NCI-H187 (cell line): ENCODE measurements at places on chromosomes 2 and 18.
A peak's percentile ranks its signal among the peaks of the same experiment; 100 is the strongest.

GRCh38 chr2:133829450-133830020 lies 261.3 kb upstream of the NCKAP5 start:
- no peak for DNase-seq

DNA sequence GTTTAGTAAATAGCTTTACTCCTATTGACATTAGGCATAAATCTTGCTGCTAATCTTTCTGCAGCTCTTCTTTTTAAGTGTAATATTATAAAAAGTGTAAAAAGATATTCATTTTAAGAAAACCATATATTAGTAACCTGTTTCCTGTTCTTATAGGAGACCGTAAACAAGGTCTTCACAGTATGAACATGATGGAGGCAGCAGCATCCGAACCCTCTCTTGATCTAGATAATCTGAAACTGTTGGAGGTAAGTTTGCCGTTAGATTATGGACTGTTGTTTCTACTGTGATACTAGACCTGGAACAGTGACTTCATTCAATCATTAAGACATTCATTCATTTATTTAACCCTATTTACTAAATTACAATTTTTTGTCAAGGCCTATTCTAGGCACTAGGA lies 120.0 kb upstream of the FAM117B start:
- no peak for DNase-seq

DNA sequence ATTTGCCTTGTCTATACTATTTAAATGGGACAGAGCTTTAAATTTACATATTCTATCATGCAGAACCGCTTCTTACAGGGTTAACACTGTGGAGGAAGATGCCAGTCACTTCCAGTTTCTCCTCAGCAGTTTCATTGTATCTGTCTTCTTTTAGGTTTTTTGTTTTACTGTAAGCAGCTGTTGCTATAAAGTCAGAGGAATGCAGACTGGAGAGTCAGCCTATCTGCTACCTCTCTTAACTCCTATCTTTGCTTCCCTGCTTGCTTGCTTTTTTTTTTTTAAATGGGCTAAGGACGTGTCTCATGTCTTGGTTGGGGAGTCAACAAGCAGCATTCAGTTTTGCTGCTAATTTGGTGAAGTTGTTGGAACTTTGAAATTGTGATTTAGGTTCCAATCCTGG lies 8.9 kb downstream of the EPC2 start:
- DNase-seq: no peak

DNA sequence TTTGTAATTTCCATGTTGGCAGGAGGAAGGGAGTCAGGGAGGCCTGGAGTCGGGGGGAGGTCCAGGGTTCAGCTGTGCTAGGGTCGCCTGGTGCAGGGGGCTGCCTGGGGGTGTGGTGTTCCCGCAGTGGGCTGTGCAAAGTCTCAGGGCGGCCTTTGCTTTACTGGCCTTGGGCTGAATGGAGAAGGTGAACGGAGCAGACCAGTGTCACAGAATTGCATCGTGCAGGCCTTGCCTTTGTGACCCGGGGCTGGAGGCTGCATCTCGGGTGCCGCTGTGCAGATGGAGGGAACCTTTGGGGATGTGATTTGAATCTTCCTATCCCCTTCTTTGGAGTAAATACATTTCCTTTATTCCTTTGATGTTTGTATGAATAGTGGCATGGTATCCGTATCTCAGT lies 8.8 kb downstream of the SNTG2 start:
- no peak for DNase-seq

DNA sequence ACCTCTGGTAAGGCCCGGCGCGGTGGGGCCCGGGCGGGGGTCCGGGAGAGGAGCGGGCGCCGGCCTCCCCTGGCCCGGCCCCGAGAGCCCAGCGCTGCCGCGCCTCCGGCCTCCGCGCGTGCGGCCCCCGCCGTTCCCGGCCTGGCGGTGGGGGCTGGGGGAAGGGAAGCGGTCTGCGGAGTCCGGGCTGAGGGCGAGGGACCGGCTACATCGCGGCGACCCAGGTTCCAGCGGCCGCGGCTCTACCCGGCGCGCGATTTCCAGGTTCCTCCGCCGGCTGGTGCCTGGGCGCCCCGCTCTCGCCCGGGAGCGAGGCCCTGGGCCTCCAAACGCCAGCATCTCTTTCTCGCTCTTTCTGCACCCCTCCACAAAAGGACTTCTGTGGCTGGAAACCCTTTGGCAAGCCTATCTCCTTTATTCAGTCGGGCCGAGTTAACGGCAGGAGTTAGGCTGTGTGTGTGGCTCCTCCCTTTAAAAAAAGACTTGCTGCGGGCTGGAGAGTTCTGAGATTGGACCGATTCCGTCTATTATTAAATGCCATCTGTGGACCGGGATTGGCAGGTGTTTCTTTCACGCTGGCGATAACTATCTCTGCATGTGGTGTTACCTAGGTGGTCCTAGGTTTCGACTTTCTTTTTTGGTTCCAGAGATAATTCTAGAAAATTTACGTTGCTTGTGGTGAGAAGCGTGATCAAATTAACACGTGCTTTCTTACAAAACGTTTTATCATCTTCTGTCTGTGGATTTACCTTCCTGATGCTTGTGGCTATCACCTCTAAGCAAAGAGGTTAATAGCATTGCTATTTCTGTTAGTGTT lies 592 bp downstream of the ME2 start:
- peak; percentile 23 for DNase-seq

DNA sequence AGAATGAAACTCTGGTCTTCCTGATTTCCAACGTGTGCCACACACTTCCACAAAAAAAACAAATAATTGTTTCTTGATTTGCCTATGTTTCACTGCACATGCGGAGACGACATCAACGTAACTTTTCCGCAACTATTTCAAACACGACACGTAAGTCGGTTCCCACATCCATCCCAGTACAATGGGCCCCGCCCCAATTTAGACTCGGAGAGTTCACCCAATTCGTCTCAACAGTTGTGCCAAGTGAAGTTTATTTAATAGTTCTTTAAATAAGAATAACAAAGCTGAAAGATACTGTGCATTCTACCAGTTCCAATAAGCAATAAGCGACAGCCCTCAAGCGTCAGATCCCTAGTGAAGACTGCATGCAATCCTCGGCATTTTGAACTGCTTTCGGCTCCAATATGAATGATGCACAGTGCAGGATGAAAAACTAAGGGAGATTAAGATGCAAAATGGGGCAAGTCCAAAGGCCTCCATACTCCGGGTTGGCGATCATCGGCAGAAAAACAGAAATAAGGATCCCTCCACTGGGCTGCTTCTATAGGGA lies 664 bp downstream of the CCT4 start:
- DNase-seq: no peak

GRCh38 chr2:63871864-63872263 lies 30.2 kb downstream of the UGP2 start:
- DNase-seq: no peak

GRCh38 chr2:19026261-19026660 lies 332.2 kb downstream of the OSR1 start:
- no peak for DNase-seq

- no peak for DNase-seq
These were observed 38.4 kb downstream of the PKP4 start for GRCh38 chr2:158495175-158495574.

- no peak for DNase-seq
These were observed 309.7 kb downstream of the OSR1 start for GRCh38 chr2:19048593-19049266.

DNA sequence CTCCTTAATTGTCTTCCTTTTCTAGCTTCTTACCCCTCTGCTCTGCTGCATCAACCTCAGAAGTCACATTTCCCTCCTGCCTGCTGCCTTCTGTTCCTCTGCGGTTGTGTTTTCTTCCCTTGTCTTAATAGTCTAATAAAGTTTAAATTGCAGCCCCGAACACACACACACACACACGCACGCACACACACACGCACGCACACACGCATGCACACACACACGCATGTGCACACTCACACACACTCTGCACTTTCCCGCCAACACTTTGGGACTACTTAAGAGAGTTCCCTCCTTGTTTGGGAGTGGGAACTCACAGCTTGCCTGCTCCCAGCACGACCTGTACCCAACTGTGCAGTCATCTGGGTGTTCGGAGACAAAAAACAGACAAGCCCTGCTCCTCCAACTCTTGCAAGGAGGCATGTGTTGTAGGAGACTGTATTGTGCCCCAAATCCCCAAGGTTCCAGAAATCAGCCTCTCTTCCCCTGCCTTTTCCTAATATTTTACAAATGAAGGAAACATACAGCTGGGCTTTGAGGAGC lies 99.1 kb downstream of the SETBP1 start:
- no peak for DNase-seq

DNA sequence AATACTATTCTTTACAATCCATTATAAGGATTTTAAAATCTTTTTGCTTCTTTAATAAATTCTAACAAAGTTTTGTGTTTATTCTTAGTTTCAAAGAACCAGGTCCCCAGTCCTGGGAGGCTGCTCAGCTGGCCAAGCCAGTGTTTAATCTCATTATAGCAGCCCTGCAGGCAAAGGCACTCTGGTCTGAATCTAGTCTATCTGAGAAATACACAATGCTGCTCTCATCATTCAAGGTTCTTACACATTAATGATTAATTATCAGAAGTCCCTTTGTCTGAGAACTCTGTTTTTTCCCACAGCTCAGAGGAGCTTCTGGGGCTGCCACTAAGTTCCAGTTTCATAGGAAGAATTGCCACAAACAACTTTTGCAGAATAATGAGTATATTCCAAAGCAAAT lies 27.7 kb downstream of the KCTD18 start:
- no peak for DNase-seq
